ENCODE measurements at places on chromosomes 16 and 17.

DNA sequence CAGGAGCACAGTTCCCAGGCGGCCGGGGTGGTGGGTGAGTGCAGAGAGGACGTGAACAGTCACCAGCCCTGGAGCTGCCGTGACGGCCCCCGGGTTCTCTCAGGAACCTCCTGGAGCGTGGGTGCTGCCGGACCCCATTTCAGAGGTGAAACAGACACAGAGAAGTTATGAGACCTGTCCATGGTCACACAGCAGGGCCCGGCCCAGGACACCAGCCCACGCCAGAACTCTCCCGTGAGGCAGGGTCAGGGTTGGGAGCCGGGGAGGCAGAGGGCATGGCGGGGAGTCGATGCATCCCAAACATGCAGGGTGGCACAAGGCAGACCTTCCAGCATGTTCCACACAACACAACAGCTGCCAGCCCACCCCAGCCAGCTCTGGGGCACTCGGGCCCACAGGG is 3.8 kb upstream of the PVALEF start:
- DNase-seq = no peak

DNA sequence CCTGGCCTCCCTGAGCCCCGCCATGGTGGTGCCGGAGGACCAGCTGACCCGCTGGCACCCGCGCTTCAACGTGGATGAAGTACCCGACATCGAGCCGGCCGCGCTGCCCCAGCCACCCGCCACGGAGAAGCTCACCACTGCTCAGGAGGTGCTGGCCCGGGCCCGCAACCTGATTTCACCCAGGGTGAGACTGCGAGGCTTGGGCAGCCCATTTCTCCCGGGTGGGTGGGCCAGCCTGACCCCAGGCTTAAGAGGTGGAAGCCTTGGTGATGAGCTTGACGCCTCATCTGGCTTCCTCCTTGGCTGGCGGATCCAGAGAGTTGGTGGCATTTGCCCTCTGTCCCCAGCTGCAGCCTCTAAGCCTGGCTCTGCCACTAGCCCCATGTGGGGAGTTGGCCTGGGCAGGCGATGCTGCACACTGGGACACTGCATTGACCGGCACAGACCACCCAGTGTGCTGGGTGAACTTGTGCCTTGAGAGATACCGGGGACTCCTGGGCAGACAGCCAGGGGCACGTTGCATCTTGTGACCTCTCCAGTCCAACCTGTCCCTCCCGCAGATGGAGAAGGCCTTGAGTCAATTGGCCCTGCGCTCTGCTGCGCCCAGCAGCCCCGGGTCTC is 3.0 kb downstream of the CDT1 start:
- no peak for DNase-seq

DNA sequence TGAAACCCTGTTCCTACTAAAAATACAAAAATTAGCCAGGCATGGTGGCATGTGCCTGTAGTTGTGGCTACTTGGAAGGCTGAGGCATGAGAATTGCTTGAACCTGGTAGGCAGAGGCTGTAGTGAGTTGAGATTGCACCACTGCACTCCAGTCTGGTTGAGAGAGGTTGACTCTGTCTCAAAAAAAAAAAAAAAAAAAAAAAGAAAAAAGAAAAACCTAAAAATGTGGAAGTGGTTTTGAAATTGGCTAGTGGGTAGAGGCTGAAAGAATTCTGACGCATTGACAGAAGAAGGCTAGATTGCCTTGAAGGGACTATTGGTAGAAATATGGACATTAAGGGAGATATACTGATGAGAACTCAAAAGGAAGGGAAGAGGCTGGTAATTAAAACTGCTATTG is 33.6 kb upstream of the CPPED1 start:
- DNase-seq = no peak

DNA sequence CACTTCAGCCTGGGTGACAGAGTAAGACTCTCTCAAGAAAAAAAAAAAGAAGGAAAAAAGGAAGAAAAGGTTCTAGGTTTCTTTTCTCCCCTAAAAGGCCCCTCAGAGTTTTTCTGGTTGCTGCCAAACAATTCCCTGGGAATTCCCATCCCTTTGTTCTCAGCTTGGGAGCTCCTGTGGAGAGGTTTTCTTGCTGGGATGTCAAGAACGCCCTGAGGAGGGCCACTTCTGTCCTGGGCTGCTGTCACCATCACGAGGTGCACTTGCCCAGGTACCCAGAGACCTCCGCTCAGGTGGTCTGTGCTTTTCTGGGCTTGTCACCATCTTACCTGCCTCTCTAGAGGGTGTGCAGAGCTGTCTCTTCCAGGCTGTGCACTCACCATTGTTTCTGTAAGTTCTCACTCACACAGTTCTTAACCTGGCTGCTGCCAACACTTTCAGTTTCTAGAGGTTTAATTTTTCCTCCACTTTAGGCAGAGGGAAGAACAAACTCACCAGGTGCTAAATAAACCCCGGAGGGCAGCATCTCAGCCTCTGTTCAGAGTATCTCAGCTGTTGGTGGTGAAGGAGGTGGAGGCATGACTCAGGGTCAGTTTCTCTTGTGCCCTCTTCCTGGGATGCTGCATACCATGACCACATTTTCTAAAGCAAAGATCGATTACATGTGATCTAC is 2.4 kb upstream of the COX6A2 start:
- DNase-seq = no peak

- DNase-seq = no peak
Measured at GRCh38 chr17:61575352-61575975, 15.6 kb downstream of the NACA2 start.

DNA sequence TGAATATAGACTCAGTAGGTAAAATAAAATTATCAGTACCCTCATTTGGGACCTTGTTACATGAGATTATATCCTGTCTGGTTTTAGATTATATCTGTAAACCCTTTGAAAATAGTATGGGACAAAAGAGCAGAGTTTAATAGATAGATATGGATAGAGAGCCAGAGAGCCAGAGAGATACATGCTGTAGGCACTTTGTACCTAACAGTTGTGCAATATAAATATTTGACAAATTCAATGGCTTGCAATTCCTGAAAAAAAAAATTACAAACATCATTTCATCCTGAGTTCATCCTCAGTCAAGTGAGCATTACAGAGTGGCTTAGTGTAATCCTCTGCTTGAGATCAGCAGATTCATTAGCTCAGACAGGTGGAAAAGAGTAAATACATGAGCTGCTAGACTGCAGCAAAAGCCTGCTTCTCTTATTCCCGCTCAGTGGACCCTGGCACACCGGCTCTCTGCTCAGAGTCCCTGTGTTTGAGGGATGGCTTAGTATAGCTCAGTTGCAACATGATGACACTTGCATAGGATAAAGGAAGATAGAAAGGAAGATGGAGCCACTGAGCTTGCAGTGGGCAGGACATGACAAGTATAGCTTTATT is 931.6 kb upstream of the GOT2 start:
- DNase-seq = no peak

GRCh38 chr16:83328936-83329335 is 478.8 kb upstream of the HSBP1 start:
- no peak for DNase-seq

DNA sequence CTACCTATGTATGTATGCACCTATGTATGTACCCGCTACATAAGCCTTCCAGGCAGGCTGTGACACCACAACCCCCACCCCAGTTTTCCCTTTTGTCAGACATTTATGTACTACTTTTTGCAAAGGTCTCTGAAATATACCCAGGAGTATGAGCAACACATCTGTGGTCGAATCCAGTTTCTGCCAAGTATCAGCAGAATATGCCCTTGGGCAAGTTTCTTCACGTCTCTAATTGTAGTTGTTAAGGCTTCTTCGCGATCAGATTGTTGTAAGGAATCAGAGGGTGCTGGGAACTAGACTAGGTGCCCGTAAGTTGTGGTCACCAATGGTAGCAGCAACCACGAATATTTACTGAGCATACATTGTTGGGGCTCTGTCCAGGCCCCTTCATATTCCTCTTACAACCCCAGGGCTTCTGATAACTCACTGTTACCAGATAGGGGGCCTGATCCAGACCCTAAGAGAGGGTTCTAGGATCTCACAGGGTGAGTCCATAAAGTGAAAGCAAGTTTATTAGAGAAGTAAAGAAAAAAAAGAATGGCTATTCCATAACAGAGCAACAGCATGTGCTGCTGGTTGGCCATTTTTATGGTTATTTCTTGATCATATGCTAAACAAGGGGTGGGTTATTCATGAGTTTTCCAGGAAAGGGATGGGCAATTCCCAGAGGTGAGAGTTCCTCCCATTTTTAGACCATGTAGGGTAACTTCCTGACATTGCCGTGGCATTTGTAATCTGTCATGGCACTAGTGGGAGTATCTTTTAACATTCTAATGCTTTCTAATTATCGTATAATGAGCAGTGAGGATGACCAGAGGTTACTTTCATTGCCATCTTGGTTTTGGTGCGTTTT is 16.6 kb downstream of the NUDT7 start:
- no peak for DNase-seq

DNA sequence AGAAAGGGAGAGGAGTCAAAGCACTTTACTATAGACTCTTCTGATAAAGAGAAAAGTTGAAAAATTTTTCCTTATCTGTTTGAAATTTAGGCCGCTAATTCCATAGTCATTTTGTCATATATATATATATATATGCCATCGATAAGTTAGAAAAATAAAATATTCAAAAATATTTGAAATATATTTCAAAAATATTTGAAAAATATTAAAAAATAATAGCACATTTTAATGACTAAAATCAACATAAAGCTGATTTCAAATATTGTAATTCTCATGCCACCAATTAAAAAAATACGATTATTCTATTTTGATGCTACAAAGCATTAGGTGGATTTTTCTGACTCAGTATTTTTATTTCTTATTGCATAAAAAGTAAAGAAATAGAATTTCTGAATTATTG is 87.1 kb downstream of the KIF2B start:
- no peak for DNase-seq

GRCh38 chr17:44677136-44677535 is 12.4 kb downstream of the CCDC43 start:
- DNase-seq = no peak

- no peak for DNase-seq
Measured at GRCh38 chr16:87806261-87806640, 40.5 kb upstream of the KLHDC4 start.

DNA sequence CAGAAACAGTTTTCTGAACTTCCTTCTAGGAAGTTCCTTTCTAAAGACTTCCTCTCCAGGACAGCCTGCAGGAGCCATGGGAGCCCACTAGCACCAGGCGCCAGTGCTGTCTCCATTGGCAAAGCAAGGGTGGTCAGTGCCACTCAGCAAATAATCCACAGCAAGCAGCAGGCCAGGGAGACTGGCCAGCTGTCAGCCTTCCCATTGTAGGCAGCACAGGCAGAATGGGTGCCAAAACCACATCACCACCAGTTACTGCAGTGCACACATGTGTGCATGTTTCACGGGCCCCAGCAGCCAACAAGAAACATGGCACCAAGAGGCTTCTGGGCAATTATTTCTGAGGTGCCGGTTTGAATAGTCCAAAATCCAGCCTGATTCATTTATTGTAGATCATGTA is 26.7 kb downstream of the DNASE1 start:
- DNase-seq = no peak

GRCh38 chr17:6591599-6592158 is 35.3 kb upstream of the PITPNM3 start:
- no peak for DNase-seq

GRCh38 chr17:45369421-45369820 is 52.6 kb upstream of the MAP3K14 start:
- DNase-seq = no peak

DNA sequence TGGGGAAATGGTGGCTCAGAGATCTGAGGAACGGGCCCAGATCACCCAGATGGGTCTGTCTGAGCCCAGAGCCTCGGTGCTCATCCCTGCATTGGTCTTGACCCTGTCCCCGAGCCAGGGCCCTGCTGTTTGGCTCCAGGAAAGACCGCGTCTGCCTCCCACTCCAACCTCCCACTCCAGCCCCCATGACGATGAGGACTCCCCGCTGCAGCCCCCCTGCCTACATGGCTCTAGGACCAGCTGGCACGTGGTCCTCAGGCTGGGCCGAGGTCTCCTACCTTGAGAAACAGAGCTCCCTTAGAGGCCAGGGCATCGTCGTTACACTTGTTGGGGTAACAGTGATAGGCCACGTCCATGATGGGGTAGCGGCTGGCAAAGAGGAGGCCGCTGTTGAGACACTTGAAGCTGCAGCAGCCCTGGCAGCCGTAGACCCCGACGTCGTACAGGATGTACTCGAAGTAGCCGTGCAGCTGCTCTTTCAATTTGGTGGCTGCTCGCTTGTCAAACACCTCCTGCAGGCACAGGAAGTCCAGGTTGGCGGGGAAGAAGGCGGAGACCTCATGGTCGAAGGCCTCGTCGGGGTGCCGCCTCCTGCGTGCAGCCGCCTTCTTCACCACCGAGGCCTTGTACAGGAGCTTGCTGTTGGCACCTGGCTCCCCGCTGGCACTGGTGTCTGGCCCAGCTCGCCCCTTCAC is 59.9 kb downstream of the PRMT7 start:
- no peak for DNase-seq

- no peak for DNase-seq
Measured at GRCh38 chr17:38533866-38534497, 71.8 kb downstream of the SRCIN1 start.

DNA sequence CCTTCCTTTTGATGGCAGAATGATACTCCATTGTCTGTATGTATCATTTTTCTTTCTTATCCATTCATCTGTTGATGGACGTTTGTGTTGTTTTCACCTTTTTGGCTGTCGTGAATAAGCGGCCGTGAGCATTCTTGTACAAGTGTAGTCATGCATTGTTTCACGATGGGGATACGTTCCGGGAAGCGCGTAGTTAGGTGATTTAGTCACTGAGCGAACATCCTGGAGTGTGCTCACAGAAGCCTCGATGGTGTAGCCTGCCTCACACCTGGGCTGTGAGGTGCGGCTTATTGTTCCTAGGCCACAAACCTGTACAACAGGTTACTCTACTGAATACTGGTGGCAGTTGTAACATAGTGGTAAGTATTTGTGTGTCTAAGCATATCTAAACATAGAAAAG is 136.5 kb downstream of the CMIP start:
- DNase-seq = no peak

- DNase-seq = no peak
Measured at GRCh38 chr17:17886226-17886625, 49.4 kb upstream of the SREBF1 start.

- no peak for DNase-seq
Measured at GRCh38 chr16:27384425-27384824, 17.5 kb upstream of the IL21R start.

- no peak for DNase-seq
Measured at GRCh38 chr17:58506354-58507080, 7.9 kb downstream of the MTMR4 start.

- DNase-seq = no peak
Measured at GRCh38 chr16:23502466-23502865, 7.8 kb downstream of the GGA2 start.
